Metanephros (tissue), 2 donors: ENCODE measurements at places on chromosomes 12 and 14. TPM values are rescaled to one million over a fixed set of nuclear protein-coding genes. Genes with fewer than 3 reads are reported as not detected.

The LRTM2 gene
- 0.35 TPM for total RNA-seq

The CLEC4D gene
- total RNA-seq, result 1.8 TPM

The KRT2 gene
- not detected for total RNA-seq

The SMOC1 gene
- total RNA-seq, result 3.9 TPM
